ENCODE measurements at places on chromosomes 6 and 20. TPM values are rescaled to one million over a fixed set of nuclear protein-coding genes. Genes with fewer than 3 reads are reported as not detected.

DNA sequence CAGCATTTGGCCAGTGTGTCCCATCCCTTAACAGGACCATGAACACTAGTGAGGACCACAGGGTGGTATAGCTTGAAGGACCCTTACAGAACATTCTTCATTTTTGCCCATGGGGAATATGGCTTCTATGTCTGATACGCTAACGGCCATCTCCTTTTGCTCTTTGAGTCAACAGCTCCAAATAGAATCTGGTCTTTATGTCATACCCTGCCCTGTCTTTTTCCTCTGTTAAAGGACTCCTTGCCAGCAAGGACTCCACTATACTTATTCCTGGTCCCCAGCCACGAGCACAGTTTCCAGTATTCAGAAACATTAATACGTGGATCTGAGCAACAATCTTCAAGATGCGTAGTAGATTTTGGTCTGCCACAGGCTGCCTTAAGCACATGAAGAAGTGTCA, 22.5 kb downstream of the SERPINB1 start:
- H3K4me1 ChIP-seq = no peaks in the 10 kb centered on the region
- H3K27ac ChIP-seq = no peak overlapping the region
- no peaks in the 10 kb centered on the region for H3K27me3 ChIP-seq
- H3K36me3 ChIP-seq = no peaks in the 10 kb centered on the region
- no peak overlapping the region for H3K4me3 ChIP-seq
- DNase-seq = no peak

SLC22A16 gene
- polyA plus RNA-seq = not detected

GRCh38 chr6:74574794-74575193, 631.1 kb downstream of the COL12A1 start:
- H3K36me3 ChIP-seq = no peaks in the 10 kb centered on the region
- no peak overlapping the region for H3K4me3 ChIP-seq
- H3K4me1 ChIP-seq = no peaks in the 10 kb centered on the region
- no peak overlapping the region for H3K27ac ChIP-seq
- no peaks in the 10 kb centered on the region for H3K27me3 ChIP-seq

DNA sequence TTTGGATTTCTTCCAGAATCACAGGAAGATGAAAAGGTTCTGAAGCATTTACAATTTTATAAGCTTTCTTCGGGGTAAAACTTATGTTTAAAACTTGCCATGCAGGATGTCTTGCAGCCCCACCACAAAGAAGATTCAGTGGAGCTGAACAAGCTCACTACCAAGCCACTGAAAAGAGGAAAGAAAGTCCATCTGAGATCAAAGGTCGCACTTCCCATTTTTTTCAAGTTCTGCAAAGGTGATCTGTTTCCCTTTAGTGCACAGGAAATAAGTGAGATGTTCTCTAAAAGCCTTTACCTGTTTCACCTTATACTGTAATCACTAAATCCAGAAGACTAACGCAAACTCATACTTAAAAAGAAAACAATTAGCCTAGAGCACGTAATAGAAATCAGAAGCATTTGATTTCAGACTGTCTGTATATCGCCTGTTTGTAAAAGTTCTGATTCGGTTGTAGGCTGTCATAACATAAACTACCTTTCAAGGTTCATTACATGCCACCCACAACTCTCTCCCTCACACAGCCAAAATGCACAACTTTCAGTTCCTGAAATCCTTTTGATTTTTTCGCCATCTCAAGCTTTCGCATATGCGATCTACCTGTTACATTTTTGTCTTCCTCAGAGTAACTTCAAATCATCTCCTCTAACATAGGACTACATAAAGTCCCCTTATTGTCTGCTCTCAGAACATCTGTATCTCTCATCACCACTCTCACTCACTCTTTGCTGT, 1.8 kb downstream of the ECHDC1 start:
- H3K4me3 ChIP-seq = peak overlapping the region; percentile 92
- H3K36me3 ChIP-seq = peaks cover 1% of the 10 kb centered on the region
- peaks cover 10% of the 10 kb centered on the region for H3K4me1 ChIP-seq

SLC17A9 gene
- not detected for polyA plus RNA-seq

GRCh38 chr6:122276637-122277036, 122.8 kb upstream of the HSF2 start:
- H3K4me1 ChIP-seq = no peaks in the 10 kb centered on the region
- H3K36me3 ChIP-seq = no peaks in the 10 kb centered on the region
- no peaks in the 10 kb centered on the region for H3K27me3 ChIP-seq
- no peak overlapping the region for H3K4me3 ChIP-seq
- no peak for DNase-seq

DNA sequence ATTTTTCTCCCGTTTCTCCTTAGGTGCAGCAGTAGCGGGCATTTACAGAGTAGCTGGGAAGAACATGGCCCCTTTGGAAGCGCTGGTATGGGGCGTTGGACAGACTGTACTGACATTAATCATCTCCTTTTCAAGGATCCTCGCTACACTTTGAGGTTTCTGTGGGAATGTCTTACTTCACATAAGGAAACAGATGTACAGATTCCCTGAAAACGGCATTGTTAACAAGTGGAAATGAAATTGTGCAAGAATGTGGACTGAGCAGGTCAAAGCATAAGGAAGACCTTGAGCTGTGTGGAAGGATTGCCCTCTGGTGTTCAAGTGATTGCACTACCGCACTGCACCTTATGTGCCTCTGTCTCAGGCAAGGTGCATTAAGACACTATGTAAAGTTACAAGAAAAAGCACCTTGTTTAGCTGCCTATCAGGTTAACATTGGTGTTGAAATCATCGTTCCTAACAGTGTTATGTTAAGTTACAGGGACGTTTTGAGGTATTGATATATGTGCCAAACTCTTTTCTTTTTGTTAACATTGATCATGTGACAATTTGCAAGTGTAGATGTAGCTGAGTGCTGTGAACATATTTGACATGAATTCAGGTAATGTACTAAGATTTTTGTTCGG, 38.0 kb downstream of the TMEM170B start:
- H3K27me3 ChIP-seq = no peaks in the 10 kb centered on the region
- H3K36me3 ChIP-seq = peaks cover 9% of the 10 kb centered on the region
- H3K4me3 ChIP-seq = no peak overlapping the region

DNA sequence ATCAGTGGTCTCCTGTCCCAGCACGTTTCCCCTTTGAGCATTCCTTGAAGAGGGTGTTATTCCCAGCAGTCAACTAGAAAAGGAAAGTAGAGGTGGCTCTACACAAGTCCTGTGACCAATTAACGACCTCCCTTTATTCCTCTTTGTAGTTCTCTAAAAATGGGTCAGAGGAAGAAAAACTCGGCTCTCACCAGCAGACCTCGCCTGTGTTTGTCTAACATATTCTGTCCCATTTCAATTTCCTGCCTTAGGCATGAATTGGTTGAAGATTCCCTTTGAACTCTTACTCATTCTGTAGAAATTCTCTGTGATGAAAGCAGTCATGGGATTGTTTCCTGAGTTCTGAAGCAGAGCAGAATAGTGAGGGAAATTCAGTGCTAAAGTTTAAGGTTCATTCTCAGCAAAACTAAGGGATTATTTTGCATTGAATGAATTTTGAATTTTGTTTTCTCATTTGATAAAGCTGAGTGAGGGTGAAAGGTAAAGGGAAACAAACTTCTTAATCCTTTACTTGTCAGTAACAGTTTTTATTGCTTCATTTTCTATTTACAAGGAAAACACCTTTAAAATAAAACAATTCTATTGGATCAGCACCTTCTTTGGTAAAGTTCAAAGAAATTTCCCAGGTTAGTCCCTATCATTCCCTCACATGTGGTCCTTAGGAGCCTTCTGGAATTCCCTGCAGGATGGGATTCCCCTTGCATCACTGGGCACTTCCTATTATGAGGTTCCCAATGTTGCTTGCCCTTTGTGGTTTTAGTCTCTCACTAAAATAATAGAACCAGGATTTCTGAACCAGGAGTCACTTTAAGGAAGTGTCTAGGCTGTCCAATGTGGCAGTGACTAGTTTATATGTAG, 105.8 kb downstream of the SLX4IP start:
- H3K4me3 ChIP-seq = no peak overlapping the region
- no peaks in the 10 kb centered on the region for H3K27me3 ChIP-seq
- no peak for DNase-seq

SIGLEC1 gene
- not detected for polyA plus RNA-seq

PSORS1C2 gene
- not detected for polyA plus RNA-seq

GRCh38 chr20:34537651-34538050, 20.9 kb upstream of the MAP1LC3A start:
- DNase-seq = no peak
- H3K4me3 ChIP-seq = no peak overlapping the region
- H3K27me3 ChIP-seq = no peaks in the 10 kb centered on the region
- no peak overlapping the region for H3K27ac ChIP-seq
- H3K4me1 ChIP-seq = no peaks in the 10 kb centered on the region

DNA sequence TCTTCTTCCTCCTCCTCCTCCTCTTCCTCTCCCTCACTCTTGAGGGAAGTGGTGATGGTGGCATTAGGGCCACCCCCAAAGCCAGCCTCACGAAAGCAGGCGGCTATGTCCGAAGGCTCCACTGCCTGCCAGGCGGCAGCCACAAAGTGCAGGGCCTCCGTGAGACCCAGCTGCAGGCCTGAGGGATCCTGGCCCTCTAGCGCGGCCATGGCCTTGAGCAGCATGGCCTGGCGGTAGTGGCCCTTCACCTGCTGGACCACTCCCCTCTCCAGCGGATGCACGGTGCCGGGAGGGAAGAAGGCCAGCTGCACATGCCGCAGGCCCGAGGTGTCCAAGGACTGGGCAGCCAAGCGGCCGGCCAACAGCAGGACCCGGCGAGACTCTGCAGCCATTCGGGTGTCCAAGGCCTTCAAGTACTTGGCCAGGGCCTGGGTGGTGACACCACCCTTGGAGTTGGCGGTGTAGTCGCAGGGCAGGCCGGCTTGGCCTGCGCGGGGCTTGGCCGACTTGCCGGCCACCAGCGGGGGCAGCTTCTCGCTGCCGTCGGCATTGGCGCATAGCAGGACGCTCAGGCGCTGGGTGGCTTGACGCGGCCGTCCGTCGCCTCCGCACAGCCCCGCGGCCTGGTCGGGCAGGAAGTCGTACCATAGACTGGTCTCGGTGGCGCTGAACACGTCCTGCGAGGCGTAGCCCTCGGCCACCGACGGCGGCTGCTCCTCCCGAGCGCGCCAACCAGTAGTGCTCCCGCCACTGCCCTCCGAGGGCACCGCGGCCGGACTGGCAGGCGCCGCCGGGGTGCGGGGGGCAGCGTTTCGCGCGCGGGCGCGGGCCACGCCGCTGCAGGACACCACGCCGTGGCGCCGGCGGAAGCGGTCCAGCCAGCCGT, 1.1 kb downstream of the CENPB start:
- peak; percentile 64 for DNase-seq
- H3K4me1 ChIP-seq = peaks cover 33% of the 10 kb centered on the region
- H3K4me3 ChIP-seq = peak overlapping the region; percentile 63
- peak overlapping the region; percentile 41 for H3K27ac ChIP-seq

- H3K27me3 ChIP-seq = no peaks in the 10 kb centered on the region
- no peaks in the 10 kb centered on the region for H3K4me1 ChIP-seq
- no peak for DNase-seq
- H3K27ac ChIP-seq = no peak overlapping the region
- no peaks in the 10 kb centered on the region for H3K36me3 ChIP-seq
Measured at GRCh38 chr20:16710781-16711180, 19.0 kb upstream of the SNRPB2 start.

GRCh38 chr6:119791736-119792135, 442.2 kb upstream of the MAN1A1 start:
- H3K27me3 ChIP-seq = no peaks in the 10 kb centered on the region
- DNase-seq = no peak
- no peak overlapping the region for H3K27ac ChIP-seq

GRCh38 chr6:118708055-118708454, 56.7 kb upstream of the CEP85L start:
- H3K4me1 ChIP-seq = peaks cover 21% of the 10 kb centered on the region
- H3K36me3 ChIP-seq = no peaks in the 10 kb centered on the region
- no peaks in the 10 kb centered on the region for H3K27me3 ChIP-seq
- DNase-seq = no peak
- H3K4me3 ChIP-seq = no peak overlapping the region

GRCh38 chr6:136774228-136775041, 17.8 kb downstream of the MAP3K5 start:
- no peaks in the 10 kb centered on the region for H3K36me3 ChIP-seq
- H3K4me1 ChIP-seq = peaks cover 13% of the 10 kb centered on the region
- no peak overlapping the region for H3K27ac ChIP-seq
- DNase-seq = no peak
- no peaks in the 10 kb centered on the region for H3K27me3 ChIP-seq

- peaks cover 12% of the 10 kb centered on the region for H3K36me3 ChIP-seq
- H3K4me1 ChIP-seq = no peaks in the 10 kb centered on the region
- DNase-seq = no peak
- no peak overlapping the region for H3K4me3 ChIP-seq
- H3K27ac ChIP-seq = no peak overlapping the region
- no peaks in the 10 kb centered on the region for H3K27me3 ChIP-seq
Measured at GRCh38 chr20:34639755-34640222, 37.1 kb downstream of the PIGU start.

DNA sequence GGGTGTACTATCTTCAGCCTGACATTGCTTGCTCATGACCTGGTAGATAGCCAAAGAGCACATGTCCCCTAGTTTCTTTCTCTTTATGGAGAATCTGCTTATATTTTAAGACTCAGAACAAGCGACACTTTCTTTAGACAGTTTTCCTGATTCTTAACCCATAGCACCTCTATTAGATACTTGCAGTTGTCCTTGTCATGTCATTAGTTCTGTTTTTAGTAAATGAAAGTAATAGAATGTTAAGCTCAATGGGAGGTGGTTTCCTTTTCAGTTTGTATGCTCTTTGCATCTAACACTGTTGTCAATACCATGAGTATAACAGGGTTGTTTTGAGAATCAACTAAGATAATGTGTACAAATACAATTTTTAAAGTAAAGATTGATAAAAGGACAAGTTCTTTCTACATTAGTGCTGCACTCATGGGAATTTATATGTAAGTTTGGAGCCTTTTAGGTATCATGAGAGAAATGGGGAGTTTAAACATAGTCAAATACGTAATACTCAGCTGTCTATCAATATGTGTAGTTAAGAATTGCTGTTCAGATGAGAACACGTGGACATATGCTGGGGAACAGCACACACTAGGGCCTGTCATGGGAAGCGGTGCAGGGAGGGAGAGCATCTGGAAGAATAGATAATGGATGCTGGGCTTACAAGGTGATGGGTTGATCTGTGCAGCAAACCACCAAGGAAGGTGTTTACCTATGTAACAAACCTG, 124.3 kb downstream of the GRM1 start:
- DNase-seq = no peak
- no peak overlapping the region for H3K27ac ChIP-seq
- H3K4me1 ChIP-seq = no peaks in the 10 kb centered on the region
- H3K27me3 ChIP-seq = no peaks in the 10 kb centered on the region
- H3K4me3 ChIP-seq = no peak overlapping the region

TRIM15 gene
- polyA plus RNA-seq = not detected

DNA sequence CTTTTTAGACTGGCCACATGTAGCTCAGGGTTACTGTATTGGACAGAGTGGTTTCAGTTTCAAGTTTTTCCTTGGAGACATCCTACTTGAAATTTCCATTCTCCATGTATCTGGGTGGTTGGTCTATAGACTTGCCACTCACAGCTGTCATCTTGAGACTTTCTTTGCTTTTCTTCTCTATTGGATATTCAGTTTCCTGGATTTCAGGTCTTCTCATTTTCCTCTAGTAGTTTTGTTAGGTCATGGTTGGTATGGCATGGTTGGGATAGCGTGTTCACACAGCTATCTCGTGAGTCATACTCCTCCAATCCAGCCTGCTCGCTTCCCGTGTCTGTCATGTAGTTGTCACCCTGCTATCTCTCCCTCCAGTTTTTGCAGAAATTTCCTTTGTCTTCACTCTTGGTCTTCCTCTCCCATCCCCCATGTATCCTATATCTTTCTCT, 48.3 kb downstream of the PTPN1 start:
- DNase-seq = no peak
- peaks cover 9% of the 10 kb centered on the region for H3K36me3 ChIP-seq
- H3K4me1 ChIP-seq = peaks cover 23% of the 10 kb centered on the region
- no peak overlapping the region for H3K4me3 ChIP-seq

All from SK-N-SH (cell line).